ENCODE measurements at places on chromosomes 1 and 21.

DNA sequence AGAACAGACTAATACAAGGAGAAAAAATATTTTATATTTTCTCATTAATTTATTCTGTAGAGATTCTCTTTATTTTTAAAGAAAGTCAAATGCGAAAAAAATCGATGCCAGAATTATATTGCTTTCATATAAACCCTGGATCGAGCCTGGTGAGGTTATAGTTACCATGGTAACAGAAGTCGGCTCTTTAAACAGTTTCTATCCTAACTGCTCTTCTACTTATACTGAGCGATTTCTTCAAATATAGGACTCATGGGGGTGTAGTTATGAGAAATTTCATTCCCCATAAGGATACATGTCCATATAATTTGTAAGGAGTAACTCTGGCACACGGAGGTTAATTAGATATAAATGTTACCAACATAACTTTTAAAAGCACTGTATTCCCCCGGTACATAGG is 973.5 kb upstream of the NCAM2 start:
- no peak for DNase-seq

DNA sequence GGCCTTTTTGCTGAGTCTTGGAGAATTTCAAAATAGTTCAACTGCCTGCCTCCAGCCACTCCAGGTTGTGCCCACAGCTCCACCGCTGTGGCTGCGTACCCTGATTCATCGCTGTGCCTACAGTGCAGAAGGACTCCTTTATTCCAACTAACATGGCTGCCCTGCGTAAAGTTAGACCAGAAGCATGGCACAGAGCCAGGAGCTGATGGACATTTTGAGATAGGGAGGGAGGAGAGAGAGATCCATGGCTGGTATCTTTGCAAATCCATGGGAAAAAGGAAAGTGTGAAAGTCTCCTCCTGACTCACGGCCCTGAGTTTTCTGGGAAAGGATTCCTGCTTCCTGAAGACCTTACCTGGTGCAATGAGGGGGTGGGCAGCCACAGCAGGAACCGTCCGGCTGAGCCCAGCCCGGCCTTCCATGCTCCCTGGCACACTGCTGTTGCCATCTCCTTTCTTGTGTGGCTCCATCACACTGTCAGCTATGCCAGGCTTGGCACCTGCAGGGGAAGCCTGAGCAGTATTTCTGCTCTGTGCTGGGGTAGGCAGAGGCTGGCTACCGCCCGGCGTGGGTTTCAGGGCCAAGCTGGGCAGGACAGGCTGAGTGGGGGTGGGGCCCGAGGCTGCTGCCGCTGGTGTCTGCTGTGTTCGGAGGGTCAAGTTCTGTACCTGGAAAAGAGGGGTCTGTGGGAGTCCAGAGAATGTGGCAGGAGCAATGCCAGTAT is 46.0 kb upstream of the A3GALT2 start:
- DNase-seq = no peak

GRCh38 chr1:179298952-179299351 is 5.4 kb downstream of the SOAT1 start:
- no peak for DNase-seq

DNA sequence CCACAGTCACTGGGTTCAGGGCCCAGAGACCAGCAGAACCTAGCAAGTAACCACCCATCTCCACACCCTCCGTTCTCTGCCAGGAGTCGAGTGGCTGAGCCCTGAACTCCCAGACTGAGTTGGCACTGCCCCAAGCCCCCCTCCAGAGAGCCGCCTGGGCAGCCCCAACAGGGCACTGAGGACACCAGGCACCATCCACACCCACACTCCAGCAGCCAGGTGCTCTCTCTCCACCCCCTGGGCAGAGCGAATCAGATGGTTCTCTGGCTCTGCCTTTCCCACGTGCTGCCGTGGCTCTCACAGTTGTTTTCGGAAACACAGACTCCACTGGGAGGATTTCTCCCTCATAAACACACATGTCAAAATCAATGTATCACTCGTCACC is 13.6 kb downstream of the WDR4 start:
- no peak for DNase-seq

GRCh38 chr1:94801919-94802546 is 18.1 kb upstream of the SLC44A3 start:
- peak; percentile 66 for DNase-seq

GRCh38 chr1:116164604-116165368 is 53.6 kb downstream of the MAB21L3 start:
- no peak for DNase-seq

GRCh38 chr1:110783292-110783918 is 89.5 kb upstream of the CD53 start:
- peak; percentile 82 for DNase-seq

- DNase-seq = no peak
Measured at GRCh38 chr1:201637282-201638079, 98.6 kb downstream of the NAV1 start.

DNA sequence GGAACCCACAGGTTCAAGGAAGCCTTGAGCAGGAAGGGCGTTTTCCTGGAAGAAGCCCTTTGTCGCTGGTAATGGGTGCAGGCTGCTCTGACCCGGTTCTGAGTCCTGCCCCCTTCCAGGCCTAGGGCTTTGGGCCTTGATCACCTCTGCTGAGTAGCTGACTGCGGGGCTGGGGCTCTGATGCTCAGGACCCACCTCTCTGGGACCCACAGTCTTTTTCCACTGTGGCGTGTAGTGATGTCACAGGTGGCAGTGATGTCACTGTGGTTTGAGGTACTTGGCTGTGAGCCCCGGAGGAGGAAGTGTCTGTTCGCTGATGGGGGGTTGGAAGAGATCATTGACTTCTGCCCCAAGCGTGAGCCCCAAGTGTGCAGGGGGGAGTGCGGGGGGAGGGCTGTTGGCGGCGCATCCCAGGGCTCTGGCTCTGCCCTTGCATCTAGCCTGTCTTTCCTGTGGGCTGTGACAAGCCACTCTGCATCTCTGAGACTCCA is 6.9 kb downstream of the TNFRSF1B start:
- no peak for DNase-seq

DNA sequence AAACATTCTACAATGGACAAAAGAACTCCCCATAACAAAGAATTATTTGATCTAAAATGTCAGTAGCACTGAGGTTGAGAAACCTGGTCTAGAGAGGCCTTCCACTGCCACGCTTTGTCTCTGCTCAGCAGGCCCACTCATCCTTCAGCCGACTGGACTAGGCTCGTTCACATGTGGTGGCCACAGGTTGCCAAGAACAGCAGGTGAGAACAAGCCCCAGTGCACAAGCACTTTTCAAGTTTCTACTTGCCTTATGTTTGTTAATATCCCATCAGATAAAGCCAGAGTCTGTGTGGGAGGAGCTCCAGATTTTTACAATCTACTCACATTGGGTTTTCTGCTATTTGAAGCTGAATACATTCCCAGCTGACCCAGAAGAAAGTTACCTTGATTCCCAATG is 9.1 kb upstream of the EFHD2 start:
- DNase-seq = no peak

GRCh38 chr1:156413391-156414246 is 44.6 kb downstream of the RHBG start:
- DNase-seq = no peak

DNA sequence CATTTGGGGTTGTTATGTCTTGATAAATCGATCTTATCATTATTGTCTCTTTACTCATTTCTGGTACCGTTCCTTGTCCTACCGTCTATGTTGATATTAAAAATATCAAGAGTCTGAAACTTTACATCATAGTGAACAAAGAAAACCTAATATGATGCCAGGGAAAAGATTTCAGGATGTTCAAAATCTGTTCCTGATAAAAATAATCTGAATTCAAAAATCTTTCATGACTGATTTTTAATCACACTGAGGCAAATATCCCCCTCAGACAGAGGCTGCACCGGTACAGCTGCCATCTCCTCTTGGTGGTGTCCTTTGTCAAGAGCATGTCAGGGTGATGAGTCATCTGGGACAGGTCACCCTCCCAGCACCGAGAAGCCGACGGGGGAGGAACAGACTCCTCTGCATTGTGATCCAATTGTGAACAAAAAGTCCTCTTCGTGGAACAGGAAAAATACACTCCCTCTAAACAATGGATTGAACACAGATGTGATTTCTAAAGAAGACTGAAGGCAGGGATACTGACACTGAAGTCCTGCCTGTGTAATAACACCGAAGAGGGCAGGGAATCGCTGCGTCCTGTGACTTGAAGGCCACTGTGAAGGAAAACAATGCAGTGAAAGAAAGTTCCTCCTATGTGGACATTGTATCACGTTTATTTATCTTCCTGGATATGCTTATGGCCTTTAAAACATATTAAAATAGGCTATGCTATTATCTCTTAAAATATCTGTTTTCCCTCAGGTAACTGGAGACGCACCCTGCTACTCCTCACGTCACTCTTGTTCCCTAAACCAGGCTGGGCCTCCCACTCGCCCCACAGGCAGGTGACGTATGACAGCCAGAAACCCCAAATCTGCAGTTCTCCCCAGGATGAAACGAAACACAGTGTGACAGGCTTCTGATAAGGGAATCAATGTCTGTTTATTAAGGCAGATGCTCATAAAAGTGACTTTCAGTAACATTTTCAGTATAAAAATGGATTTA is 4.3 kb upstream of the SPATC1L start:
- no peak for DNase-seq

DNA sequence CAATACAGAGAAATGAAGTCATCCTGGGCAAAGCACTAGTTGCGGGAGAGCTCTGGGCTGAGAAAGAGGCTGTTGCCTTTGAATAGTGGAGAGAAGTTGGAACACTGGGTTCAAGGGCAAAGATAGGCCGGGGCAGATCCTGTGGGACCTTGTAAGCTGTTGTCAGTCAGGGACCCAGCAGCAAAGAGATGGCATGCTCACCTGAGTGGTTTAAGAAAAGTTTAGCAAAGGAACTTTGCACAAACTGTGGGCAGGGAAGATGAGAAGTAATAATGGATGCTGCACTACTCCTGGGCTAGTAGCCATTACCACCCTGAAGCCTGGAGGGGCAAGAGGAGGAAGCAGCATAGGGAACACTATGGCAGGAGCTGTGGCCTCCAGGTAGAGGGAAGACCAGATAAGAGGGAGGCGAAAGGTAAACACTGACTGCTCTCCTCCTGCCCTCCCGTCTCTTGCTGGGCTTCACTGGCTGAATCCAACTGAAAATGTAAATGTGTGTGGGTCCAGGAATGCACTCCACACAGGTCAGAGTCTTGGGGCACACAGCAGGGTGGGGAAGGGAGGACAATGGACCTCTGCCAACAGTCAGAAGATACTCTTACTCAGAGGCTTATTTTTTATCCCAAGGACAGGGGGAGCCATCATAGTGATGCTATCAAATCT is 129.2 kb downstream of the PLPP3 start:
- DNase-seq = no peak

GRCh38 chr1:152869808-152870419 is 8.2 kb upstream of the SMCP start:
- peak; percentile 89 for DNase-seq

- DNase-seq = peak; percentile 78
Measured at GRCh38 chr1:7902478-7903085, 38.1 kb downstream of the TNFRSF9 start.

- DNase-seq = no peak
Measured at GRCh38 chr1:114094675-114095074, 59.0 kb downstream of the SYT6 start.

GRCh38 chr1:83909687-83910086 is 89.2 kb downstream of the TTLL7 start:
- DNase-seq = no peak

- no peak for DNase-seq
Measured at GRCh38 chr1:56200442-56200841, 378.9 kb downstream of the PLPP3 start.

GRCh38 chr1:244705261-244706234 is 52.6 kb downstream of the DESI2 start:
- DNase-seq = no peak

DNA sequence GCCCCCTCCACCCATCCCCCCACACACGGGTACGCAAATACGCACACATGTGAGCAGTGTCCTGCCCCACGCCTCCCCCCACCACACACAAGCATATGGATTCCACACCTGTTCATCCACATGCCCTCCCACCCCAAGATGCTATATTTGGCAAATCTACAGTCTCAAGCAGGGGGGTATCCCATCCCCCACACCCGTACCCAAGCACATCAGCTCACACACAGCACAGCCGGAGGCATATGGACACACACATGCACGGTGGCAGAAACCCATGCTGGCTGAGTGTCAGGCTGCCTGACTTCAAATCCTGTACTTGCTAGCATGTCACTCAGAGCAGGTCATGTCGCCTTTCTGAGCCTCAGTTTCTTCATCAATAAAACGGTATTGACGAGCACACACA is 10.6 kb downstream of the COL16A1 start:
- no peak for DNase-seq

DNA sequence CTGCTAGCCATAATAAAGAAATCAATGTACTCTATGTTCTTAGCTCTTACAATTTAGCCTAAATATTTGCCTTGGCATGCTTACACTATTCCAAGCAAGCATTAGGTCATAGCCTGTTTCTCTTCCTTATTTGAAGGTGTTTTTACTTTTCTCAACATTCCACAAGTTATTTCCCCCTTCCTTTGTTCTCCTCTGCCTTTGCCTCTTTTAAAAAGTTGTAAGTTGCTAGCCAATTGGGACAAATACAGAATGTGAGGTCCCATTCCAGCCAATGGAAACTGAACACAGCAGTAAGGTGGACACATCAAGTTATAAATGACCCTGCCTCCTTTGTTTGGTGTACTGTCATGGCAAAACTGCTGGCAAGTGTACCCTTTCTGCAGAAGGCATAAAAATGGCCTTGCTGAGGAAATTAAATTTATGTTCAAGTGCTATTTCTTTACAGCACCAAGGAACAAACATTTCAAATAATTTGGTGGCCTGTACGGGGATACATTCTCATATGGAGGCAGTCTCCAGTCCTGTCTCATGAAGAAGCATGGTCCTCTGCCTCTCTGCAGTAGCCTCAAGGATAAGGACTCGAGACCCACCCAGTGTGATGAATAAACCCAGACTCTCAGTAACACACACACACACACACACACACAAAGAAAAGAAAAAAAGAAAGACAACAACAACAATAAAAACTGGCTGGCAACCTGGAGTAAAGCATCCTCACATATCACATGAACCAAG is 28.8 kb upstream of the FMO1 start:
- DNase-seq = no peak

Data from Karpas-422 (cell line).